ENCODE measurements at places on chromosomes 1 and 21. TPM values are rescaled to one million over a fixed set of nuclear protein-coding genes. Genes with fewer than 3 reads are reported as not detected.

The CYP4A11 gene
- total RNA-seq = not detected

The TFF3 gene
- total RNA-seq = not detected

The CDCA8 gene
- total RNA-seq = 6.1 TPM

The ARHGEF10L gene
- total RNA-seq = 18.7 TPM

DNA sequence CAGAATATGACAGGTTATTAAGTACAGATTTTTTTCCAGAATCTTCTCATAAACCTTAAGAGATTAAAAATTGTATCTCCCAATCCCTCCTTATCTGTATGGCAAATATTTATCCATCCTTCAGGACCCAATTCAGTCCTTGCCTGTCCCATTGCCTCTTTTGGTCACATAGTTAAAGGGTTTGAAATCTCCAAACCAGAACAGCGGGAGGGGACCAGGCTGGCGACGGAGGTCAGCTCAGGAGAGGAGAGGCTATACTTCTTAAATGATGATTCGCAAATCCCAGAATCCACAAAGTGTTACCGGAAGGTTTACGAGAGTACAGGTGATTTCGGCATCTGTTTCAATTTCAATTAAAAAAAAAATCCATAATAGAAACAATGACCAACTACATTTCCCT, 572.7 kb downstream of the SMYD3 start:
- DNase-seq = no peak

Measured in fibroblast of villous mesenchyme (primary cell).